ENCODE measurements at places on chromosomes 3 and 15.

DNA sequence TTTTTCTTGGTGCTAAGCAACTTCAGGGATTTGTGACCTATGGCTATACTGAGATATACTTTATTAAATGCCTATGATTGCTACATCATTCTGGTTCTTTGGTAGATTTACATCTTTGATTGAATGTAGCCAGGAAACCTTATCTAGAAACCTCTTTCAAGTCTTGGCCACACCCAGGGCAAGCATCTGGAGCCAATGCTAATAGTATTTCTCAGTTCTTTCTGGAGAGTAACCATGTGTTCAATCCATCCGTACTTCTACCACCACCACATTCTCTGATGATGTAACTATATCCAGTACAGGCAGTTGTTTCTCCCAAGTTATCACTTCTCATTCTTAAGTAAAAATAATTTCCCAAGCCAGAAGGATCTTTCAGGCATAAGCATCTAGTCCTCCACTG lies 69.0 kb downstream of the NME9 start:
- DNase-seq = no peak

DNA sequence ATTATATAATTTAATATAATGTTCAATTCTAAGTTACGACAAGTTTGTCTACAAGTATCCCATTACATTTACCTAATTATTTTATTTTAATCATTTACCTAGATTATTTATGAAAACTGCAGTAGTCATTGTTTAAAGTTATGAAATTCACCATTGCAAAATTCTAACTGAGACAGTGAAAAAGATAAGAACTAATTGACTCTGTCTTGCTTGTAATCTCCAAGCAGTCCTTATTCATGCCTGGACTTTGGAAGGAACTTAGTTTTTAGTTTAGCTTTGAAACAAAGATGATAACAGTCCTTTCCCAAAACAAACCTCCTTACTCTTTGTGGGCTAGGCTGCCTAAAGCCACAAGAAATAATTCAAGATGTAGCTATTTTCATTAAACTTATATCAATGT lies 165.0 kb downstream of the SUCNR1 start:
- no peak for DNase-seq

DNA sequence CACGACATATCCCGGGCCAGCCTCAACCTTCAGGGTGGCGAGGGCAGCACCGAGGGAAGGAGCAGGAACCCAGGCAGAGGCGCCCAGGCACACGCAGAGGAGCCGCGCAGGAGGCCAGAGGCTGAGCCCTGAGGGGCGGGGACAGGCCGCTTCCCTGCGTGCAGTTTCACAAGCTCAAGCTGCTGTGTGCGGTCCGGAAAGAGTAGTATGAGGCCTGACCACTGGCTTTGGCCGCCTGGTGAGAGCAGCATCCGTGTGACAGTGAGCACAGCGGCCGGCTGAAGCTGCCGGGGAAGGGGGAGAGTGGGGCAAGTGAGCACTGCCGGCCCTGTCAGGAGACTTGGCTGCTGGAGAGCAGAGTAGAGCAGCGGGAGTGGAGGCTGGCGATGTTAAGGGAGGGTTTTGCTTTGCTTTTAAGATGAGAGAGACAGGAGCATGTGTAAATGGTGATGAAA lies 8.7 kb downstream of the ZDHHC19 start:
- no peak for DNase-seq

DNA sequence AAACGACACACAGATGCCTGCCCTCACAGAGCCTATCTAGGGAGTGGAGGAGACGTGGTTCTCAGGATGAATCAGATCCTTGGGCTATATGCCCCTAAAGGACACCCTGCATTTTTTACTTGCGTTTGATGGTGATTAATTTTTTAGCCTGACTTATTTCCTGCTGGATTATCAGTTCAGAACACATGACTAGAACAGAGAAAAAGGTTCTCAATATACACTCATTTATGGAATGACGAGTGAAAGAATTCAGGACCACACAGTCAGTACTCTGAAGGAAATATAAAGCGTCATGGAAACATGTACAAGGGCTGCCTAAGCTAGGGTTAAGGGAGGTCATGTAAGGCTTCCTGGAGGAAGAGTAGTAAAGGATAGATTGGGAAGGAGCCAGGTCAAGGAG lies 121.8 kb downstream of the SSR3 start:
- no peak for DNase-seq

- DNase-seq = no peak
These were observed 556 bp downstream of the PEX5L start for GRCh38 chr3:180036092-180036670.

DNA sequence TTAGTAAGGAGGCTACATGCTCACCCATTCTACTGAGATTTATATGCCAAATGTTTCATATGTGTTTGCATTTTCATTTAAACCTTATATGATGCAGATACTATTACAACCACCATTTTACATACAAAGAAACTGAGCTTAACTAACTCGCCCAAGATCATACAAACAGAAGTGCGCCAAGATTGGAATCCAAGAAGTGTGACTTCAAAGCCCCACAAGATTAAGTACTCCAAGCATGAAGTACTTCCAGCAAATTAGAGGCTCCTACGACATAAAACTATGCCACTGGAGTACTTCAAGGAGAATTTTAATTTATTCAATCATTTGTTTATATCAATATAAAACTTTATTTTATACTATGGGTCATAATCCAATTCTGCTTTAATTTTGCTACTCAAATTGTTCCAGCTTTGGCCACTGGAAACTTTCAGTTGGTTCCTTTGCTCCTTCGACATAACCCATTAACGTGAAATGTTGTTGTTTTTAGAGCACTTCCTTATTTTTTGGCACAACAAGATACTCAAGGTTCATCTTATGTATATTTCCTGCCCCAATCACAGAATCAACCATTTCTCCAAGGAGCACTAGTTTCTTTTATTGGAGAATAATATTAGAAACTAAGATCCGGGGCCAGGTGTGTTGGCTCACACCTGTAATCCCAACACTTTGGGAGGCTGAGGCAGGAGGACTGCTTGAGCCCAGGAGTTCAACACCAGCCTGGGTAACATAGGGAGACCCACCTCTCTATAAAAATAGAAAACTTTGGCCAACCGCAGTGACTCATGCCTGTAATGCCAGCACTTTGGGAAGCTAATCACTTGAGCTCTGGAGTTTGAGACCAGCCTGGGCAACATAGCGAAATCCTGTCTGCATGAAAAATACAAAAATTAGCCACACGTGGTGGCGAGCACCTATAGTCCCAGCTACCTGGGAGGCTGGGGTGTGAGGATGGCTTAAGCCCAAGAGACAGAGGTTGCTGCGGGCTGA lies 10.4 kb downstream of the INO80 start:
- DNase-seq = no peak

DNA sequence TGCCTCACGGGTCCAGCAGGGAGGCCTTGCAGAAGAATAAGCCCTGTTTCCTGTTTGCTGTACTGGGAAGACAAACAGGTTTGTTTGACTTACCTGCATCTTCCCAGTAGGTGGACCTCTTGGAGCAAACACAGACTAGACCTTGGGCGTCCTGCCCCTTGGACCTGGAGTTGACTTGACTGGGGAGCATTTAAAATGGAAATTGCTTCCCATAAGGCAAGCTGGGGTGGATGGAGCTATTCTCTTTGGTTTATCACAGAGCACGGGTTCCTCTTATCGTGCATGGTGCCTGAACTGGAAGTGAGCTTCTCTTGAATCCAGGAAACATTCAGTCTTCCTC lies 151.4 kb downstream of the RPLP1 start:
- DNase-seq = no peak

DNA sequence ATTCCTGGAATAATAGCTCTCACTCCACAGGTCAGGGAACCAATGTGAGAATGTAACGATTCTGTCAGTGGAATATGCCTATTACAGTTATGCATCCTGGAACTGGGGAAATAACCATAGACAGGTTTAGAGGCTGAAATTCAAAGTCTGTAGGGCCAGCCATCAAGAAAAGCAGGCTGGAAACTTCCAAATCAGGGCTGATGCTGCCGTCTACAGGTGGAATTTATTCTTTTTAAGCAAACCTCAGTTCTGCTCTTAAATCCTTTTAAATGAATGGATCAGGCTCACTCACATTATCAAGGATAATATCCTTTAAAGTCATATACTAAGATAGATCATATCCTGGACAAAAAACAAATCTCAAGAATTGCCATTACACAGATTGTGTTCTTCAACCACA lies 699.8 kb downstream of the NR2F2 start:
- DNase-seq = no peak

GRCh38 chr3:115659253-115660220 lies 36.2 kb downstream of the GAP43 start:
- DNase-seq = no peak
